GM20000 (cell line): ENCODE measurements at places on chromosomes 16 and 17.

- DNase-seq: no peak
Measured at GRCh38 chr16:67919622-67920221, 11.9 kb downstream of the CTRL start.

GRCh38 chr17:16971458-16972338 is at the start of gene TNFRSF13B:
TNFRSF13B (minus strand) TSS chr17:16972118; CDS start chr17:16972075, 43 bp downstream.
- DNase-seq: no peak

DNA sequence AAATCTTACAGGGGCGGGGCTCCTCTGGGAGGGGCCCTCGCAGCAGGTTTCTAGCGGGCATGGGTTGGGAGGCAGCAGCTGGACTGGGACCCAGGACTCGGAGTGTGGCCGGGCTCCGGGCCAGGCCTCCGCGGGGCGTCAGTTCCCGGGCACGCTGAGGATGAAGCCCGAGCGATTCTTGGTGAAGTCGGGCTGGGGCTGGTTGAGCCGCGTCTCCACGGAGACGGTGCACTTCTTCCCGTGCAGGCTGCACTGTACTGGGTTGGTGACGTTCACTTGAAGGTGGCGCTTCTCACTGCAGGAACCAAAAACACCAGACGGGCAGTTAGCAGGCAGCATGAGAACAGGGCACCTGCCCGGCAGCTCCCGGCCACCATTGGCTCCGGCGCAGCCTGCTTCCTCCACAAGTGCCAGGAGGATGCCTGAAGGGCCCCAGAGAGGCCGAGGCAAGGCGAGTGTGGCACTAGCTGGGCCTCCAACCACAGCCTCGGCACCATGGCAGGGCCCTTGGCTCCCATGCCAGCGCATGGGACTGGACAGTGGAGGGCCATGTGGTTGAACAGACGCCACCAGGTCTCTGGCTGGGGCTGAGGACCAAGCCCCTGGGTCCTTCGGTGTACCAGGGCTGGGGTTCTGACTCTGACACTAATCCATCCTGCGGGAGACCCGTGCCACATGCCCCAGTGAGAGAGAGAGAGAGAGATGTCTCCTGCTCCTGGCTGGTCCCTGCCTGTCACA is 8.0 kb downstream of the CDK5R1 start:
- no peak for DNase-seq

DNA sequence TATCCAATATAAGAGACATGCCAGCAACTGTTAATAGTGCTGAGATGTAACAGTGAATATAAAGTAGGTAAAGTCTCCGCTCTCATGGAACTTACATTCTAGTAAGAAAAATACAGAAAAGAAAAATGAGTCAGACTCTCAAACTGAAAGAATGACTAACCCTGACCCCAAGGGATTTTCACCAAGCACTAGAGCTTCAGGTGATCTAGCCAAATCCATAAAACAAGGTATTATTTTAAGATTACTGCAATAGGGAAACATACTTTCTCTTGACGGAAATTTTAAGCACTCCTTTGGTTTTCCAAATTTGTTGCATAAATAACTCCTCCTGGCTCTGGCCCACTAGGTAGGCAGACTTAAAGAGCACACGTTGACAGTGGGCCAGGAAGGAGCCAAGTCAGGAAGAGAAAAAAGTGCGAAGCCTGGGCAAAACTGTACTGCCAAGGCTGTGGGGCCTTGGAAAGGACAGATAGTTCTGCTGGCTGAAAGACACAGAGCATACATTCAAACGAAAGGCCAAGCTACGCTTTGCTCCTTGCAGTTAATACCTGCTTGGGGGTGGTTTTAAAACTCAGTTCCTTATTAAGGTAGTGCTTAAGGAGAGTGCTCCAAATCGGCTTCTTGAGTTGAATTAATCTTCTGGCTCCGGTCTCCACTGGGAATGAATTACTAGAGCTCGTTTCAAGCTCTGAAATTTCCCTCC is 1.4 kb downstream of the GOT2 start:
- peak; percentile 60 for DNase-seq

- no peak for DNase-seq
Measured at GRCh38 chr16:4265676-4266075, 7.1 kb downstream of the TFAP4 start.

GRCh38 chr17:6799738-6800137 is 23.7 kb downstream of the FBXO39 start:
- DNase-seq: no peak

GRCh38 chr16:694187-694862 is 4.1 kb upstream of the WDR24 start:
- DNase-seq: no peak

- DNase-seq: no peak
Measured at GRCh38 chr16:13101828-13102227, 200.4 kb downstream of the SHISA9 start.

GRCh38 chr16:69906838-69907401 is 44.2 kb upstream of the CLEC18A start:
- DNase-seq: no peak

GRCh38 chr16:88387941-88388627 is 5.3 kb downstream of the ZNF469 start:
- DNase-seq: no peak

DNA sequence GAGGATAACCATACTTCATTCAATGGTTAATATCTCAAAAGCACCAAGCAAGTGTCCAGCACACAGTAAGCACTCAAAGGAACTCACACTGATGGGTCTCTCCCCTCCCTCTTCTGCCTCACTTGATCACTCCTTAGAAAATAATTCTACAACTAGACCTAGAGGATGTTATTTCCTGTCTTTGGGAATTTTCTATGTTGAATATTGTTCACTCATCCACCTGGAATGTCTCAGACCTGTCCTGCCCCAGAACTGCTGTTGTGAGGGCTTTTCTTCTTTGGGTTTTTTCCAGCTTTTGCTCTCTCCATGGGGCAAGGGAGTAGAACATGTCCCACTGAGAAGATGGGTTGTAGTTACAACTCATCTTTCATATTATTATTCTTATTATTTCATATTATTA is 25.3 kb downstream of the NXPH3 start:
- DNase-seq: no peak

DNA sequence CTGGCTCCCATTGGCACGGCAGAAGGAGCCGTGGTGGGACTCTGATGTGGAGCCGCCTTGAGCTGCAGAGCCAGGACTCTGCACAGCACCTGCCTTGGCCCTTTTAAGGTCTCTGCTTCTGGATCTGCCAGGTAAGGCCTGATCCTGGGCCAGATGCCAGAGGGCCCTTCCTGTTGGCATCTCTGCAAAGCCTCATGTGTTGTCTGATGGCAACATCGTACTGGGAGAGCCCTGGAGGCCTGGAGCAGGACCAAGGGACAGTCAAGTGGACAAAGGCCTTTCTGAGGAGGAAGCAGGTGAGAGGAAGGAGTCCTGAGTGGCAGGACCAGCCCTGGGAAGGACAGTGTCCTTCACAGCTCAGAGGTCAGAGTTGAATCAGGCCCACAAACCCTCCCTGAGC is 26.1 kb downstream of the SOCS1 start:
- no peak for DNase-seq

DNA sequence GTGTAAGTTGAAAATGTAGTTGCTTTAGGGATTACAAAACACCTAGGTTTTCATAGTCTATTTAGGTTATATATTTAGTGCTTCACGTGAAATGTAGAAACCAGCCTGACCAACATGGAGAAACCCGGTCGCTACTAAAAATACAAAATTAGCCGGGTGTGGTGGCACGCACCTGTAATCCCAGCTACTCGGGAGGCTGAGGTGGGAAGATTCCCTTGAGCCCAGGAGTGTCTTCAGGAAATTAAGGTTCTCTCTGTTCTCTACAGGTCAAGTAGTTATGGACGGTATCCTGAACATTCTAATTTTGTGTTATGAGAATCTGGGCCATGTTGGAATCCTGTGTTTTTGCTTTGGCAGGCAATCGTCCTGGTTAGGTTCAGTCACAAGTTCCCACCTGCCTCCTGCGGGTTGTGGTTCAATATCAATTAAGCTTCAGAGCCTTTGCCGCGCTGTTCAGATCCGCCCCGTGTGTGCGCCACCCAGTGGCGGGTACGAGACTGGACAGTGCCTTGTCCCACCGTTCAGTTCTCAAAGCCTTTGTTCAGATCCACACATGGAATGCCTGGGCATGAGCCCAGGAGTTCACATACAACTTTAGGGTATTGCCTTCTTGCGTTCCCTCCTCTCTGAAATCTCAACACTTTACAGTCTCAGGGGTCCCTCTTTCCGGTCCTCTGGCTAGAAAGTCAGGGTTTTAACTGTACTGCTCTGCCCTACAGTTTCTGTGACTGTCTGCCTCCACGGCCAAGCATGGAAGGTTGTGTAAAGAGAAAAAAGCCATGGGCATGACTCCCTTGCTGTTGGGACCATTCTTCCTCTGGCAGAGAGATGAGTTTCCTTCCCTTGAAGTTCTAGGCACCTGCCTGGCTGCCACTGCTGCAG is 41.7 kb downstream of the HEATR6 start:
- peak; percentile 82 for DNase-seq

GRCh38 chr17:56786989-56787482 is 46.7 kb downstream of the C17orf67 start:
- no peak for DNase-seq

DNA sequence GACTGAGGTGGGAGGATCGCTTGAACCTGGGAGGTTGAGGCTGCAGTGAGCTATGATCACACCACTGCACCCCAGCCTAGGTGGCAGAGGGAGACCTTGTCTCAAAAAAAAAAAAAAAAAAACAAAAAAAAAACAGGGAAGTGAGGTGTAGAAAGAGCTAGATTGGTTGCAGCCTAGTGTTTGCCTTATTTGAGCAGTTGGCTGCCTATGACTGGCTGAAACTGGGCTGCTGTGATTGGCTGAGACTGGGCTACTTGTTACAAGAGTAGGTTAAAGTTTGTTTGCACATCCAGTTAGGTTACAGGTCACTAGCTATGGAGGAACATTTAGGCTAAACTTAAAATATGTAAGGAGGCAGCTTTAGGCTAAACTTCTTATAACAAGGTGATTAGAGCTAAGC is 5.7 kb downstream of the DHRS7B start:
- DNase-seq: no peak

DNA sequence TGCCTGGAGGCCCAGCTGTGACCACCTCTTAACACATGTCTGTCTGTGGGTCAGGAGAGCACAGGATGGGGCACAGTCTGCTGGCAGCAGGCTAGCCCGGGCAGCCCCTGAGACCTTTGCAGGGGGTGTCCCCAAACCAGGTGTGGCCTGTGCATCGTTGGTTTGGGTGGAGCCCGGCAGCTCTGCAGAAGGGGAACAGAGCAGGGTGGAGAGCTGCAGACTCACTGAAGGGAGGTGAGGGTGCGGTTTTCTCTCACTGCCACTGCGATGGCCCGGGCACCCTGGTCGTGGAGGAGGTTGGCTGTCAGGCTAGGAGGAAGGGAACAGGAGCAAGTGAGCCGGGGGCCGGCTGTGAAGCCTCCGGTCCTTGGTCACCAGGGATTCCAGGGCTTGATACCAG is 28.8 kb downstream of the NLRC3 start:
- DNase-seq: no peak

DNA sequence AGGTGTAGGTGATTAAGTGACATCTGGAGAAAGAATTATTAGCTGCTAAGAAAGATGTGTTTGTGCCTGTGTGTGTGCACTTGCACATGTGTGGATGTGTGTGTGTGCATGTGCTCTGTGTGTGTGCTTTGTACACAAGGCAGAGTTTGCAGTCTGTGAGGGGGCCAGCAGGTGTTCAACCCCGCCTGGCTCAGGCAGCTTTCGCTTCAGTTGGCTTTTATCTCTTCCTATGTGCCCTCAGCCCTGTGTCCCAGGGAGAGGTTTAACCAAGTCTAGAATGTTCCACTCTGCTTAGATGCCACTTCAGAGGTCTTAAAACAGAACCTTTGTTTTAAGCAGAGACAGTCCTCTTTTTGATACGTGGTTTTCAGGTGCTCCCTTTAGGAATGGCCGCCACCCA is 58.8 kb downstream of the CDH13 start:
- no peak for DNase-seq

- DNase-seq: peak; percentile 53
Measured at GRCh38 chr17:17044846-17045561, 2.7 kb downstream of the MPRIP start.

DNA sequence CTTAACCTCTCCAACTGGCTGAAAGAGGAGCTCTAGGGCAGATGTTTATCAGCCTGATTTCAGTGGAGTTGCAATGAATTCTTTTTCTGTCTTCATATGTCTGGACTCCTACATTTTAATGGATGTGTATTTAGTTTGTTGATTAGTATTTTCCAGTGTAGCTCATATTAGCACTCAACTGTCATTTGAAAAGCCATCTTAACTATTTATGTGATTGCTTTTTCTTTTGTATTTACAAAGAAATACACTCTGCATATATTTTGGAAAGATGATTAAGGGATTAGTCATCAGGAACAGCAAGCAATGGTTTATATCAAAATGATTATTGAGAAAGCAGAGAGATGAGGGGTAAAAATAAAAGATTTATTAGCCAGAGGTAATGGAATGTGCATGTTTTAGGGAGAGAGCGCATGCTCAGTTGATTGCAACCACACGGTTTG is 71.1 kb downstream of the WWOX start:
- DNase-seq: no peak
